ENCODE measurements at places on chromosomes 1 and 21.

- peak; percentile 95 for DNase-seq
Observed at GRCh38 chr1:61005614-61006580, 76.5 kb upstream of the NFIA start.

- DNase-seq, result no peak
Observed at GRCh38 chr1:92262516-92262915, 36.3 kb downstream of the GLMN start.

DNA sequence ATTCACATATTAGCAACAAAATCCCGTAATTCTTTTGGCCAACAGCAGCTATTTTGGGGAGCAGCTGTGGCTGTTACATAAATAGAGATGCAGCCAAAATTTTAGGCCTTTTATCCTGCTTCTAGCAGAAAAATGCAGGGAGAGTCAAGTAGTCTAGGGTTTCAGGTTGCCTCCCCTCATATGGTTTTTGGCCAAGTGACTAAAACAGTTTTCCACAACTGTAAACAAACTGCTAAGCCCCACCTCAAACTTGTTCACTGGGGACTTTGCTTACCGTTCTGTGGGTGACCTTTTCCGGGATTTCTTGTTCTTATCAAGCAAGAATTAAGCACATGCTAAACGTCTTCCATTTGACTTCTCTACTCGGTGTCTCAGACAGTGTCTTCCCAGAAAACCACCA lies 133.4 kb downstream of the EDEM3 start:
- DNase-seq, result no peak

GRCh38 chr1:145983960-145984830 lies 12.2 kb downstream of the TXNIP start:
- DNase-seq, result no peak

- DNase-seq, result no peak
Observed at GRCh38 chr1:33338440-33339211, 17.7 kb upstream of the A3GALT2 start.

Data from NT2/D1 (cell line).